ENCODE measurements at places on chromosomes 2 and 18.

DNA sequence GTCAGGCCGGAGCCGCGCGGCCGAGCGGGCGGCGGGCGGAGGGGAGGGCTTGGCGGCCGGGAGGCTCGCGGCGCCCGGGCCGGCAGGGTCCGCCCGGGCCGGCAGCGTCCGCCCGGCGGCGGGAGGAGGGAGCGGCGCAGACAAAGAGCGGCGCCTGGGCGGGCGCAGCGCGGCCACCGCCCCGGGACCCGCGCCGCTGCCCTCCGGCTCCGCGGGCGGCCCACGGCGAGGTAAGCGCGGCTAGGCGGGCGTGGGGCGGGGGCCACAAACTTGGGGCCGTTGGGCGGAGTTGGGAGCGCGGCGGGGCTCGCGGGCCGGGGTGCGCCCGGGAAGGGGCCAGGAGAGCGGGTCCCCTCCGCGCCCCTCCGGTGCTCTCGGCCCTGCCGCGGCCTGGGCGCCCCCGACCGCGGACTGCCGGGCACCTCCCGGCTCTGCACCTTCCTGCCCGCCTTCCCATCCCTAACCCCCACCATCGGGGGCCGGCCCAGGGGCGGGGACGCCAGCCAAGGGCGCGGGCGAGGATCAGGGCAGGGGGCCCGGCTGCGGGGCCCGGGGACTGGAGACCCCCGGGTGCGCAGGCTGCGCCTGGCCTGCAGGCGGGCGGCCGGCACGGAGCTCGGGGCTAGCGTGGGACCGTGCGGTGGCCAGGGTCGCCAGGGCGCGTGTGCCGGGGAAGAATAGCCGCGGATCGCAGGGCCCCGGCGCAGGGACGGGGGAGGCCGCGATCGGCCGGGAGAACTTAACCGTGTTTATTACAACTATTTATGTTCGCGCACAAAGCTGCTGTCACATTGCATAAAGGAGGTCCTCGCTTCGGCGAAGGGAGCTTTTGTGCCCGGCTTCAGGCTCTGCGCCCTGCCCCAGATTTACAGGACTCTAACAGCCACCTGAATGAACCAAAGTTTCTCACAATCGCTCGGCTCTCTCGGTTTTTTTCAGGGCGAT, at the start of gene NCK2:
TSS of gene NCK2 (plus strand) at position 4 of the 945 bp plus-strand sequence. CDS start 110,152 bp downstream, outside the sequence.
- no peak for DNase-seq

GRCh38 chr2:28643911-28644334, 107.7 kb upstream of the PPP1CB start:
- DNase-seq: no peak

GRCh38 chr2:66915237-66915636, 480.3 kb downstream of the MEIS1 start:
- no peak for DNase-seq

DNA sequence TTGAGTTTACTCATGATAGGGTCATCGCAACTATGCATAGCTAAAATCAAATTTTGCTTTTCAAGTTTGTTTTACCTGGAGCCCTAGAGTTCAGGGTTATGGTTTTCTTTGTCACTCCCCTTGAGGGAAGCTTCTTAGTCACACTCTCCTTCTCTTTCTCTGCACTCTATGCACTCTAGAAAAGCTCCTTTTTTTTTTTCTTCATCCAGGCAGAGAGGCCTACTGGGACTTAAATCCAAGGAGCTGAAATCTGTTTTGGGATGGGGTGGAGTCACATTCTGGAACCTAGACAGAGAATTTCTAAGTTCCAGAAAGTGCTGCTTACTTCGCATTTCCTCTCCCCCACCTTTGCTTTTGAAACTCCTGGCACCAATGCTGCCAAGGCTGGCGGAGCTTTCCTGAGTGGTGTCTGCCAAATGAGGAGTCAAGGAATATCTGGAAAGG, 19.1 kb upstream of the IL18R1 start:
- DNase-seq: peak; percentile 19

GRCh38 chr2:224466304-224466895, 64.5 kb upstream of the FAM124B start:
- no peak for DNase-seq

GRCh38 chr2:11344342-11344955, at the start of gene ROCK2:
ROCK2 (minus strand) TSS chr2:11344636; CDS start chr2:11344136, 500 bp downstream.
- DNase-seq: peak; percentile 77

GRCh38 chr2:199703199-199703598, 147.8 kb downstream of the FTCDNL1 start:
- no peak for DNase-seq

DNA sequence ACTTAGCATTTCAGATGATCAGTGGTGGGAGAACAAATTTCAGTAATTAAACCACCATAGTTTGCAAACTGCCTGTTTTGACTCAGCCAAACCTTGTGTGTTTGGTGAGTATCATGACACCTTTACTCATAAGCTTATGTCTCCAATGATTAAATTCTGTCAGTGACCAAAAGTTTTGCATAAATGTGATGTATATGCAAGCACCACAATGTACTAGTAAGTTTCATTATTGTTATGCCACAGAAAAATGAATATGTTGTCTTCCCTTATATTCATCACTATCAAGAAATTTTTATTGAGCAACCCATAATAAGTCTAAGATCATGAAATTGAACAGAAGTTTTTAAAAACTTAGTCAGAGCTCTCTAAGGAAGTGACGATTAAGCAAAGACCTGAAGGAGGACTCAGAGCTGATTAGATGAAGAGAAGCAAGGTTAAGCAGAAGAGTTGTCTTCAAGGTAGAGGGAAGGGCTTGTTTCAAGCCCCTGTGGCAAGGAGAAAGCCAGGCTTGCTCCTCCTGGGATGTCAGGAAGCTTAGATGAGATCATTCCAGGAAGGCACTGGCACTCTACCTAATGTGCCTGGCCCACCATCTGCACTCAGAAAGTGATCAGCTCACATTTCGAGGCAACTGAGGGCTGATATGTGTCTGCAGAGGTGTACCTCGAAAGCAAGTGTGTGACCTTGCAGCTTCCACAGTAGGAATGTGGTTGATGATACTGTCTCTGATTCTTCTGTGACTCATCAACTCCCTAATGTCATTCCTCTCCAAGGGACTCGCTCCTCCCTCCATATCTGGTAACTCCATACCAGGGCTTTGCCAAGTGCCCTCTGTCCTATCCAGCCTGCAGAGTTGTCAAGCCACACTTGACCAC, 54.7 kb downstream of the KCTD18 start:
- DNase-seq: no peak

- DNase-seq: no peak
Measured at GRCh38 chr2:12412898-12413305, 303.8 kb upstream of the TRIB2 start.

DNA sequence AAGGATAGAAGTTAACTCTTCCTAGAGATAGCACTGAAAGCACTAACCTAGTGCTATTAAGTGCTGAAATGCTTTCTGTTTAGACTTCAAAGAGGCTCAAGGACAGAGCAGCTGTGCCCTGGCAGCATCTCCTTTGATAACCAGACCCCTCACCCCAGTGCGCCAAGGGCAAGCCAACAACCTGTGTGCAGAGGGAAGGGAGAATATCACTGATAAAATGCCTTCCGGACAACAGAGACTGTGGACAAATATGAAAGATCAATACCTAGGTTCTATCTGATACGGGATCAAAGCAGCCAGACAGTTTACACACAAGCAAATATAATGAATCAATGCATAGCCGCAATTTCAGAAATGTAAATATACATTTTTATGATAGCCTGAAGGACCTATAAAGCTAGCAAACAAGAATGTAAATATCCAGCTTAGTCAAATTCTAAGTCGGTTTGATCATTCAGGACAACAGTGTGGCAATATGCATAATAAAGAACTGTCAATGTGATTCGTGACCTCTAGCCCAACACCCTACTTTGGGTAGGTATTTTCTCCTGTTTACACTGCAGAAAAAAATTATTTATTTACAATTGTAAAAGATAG, 91.8 kb upstream of the RFX8 start:
- no peak for DNase-seq

- DNase-seq: peak; percentile 39
Measured at GRCh38 chr2:68774569-68775271, 40.1 kb downstream of the ARHGAP25 start.

DNA sequence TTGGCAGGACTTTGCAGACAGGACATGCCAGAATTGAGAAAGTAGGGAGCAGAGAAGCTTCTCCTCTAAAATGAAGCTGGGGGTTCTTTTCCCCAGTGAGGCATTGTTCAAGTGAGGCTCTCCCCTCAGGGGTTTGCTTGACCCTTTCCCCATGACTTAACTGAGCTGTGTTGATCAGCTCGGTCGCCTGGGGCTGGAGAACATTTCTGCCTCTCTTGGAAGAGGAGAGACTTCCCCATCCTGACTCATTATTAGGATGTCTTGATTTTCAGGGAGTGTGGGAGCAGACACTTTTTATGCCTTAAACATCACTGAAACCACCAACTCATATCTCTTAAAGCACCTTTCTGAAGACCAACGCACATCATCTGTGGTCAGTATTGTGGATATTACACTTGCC, 27.9 kb upstream of the GLI2 start:
- no peak for DNase-seq

DNA sequence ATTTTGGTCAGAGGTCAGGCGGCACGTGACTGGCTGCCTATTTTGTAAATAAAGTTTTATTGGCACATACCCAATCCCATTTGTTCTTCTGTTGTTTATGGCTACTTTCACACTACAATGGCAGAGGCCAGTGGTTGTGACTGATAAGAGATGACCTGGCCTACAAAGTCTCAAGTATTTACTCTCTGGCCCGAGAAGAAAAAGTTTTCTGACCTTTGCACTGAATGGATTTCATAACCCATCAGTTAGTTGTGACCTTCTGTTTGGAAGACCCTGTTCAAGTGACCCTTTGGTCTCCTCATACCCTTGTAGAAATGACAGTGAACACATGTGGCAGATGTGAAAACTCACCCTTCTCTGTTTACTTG, 121.4 kb upstream of the MGAT5 start:
- DNase-seq: no peak

GRCh38 chr2:105328281-105329196, 996 bp downstream of the TGFBRAP1 start:
- DNase-seq: peak; percentile 36

GRCh38 chr18:79529991-79530390, 134.3 kb downstream of the NFATC1 start:
- DNase-seq: no peak

DNA sequence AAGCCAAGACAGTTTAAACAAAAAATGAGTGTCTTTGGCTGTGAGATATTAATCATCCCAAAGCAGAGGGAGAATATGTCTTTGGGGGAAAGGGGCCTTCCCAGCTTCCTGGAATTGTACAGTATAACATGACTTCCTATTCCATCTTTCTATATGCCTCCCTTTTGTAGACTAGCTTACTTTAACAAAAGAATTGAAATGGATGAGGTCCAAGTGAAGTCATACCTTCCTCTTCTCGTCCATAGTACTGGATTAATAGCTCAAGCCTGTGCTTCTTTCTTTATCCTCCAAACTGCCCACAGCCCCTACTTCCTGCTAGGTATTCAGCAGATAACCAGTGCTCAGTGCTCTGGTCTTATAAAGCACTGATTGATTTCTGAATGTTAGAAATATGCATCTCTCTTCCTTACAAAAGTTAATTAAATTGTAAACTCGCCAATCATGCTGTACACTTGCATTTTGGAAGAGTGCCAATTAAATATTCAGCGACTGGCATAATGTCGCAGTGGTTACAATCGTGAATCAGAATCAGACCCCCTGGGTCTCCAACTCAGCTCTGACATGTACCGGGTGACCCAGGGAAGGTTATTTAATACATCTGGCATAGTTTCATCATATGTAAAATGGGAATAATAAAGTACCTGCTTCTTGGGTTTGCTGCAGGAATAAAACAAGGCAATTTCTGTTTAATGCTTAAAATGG, 325.1 kb downstream of the RND3 start:
- DNase-seq: no peak

DNA sequence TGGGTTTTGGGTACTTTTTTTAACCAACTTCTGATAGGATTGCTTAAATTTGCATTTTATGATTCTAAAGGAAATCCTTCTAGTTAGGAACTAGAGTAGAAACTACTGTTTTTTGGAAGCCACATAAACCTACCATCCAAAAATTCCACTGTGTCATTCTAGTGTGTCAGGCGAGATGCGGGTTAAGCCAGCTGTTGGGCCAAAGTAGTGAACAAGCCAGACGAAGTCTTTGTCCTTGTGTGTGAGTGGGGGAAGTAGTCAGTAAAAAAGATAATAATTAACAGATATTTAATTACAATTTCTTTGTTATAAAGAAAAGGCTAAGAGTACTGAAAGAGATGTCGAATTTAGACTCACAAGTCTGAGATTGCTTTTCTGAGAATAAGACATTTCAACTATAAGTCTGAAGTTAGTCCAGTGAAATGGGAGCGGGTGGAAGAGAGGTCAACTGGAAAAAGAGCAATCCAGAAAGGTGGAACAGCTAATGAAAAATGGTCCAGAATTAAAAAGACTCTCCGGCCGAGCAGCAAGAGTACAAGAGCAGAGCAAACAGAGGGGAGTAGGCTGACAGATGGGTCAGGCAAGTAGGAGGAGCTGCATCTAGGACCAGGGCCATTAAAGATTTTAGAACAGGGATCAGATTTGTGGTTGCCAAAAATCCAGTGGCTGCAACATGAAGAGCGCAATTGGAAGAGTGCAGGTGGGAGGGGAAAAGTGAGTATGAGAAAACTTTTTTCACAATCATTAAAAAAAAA, 1.5 kb downstream of the EPB41L5 start:
- peak; percentile 37 for DNase-seq

DNA sequence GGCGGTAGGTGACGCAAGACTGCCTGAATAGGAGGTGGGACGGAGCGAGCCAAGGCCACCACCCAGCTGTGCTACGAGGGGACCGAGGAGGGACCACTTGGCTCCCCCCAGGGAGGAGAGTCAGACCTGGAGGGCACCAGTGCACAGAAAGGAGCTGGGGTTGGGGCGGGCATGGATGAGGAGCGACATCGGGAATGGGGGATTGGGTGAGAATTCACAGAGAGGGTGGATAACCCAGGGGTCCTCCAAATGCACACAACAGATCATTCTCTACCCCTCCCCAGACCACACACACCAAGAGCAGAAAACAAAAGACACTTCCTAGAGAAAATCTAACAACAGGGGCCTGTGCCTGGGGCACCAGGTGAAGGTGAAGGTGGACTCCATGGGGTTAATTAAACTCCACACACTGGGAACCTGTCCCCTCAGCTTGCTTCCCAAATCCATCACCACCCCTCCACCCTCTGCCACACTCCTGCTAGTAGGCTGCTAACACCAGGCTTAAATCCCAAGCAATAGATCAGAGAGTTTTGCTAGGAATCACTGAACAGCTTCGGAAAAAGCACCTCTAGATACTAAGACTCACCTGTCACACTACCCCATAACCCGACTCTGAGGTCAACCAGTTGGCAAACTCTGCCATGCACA, 274.6 kb downstream of the EIPR1 start:
- DNase-seq: no peak

DNA sequence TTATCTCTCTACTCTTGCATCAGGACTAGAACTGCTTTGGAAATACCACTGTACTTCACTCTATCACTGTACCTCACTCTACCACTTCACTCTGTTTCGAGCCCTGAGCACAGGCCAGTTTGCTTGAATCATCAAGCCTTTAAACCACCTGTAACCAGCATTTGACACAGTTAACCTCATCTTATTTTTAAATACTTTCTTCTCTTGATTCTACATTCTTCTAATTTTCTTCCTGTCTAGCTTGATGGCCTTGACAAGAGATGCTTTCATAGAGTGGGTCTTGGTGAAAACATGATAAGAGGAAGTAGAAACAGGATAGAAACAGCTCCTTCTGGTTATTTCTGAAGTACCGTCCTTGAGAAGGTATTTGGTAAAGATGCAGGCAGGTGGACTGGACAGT, 78.1 kb downstream of the SPIRE1 start:
- no peak for DNase-seq

All from gastrocnemius medialis (tissue), 4 donors.